AG08396 (cell line): ENCODE measurements at places on chromosomes 11 and 22.

GRCh38 chr11:78244546-78245255, 56.0 kb downstream of the USP35 start:
- no peak for DNase-seq

DNA sequence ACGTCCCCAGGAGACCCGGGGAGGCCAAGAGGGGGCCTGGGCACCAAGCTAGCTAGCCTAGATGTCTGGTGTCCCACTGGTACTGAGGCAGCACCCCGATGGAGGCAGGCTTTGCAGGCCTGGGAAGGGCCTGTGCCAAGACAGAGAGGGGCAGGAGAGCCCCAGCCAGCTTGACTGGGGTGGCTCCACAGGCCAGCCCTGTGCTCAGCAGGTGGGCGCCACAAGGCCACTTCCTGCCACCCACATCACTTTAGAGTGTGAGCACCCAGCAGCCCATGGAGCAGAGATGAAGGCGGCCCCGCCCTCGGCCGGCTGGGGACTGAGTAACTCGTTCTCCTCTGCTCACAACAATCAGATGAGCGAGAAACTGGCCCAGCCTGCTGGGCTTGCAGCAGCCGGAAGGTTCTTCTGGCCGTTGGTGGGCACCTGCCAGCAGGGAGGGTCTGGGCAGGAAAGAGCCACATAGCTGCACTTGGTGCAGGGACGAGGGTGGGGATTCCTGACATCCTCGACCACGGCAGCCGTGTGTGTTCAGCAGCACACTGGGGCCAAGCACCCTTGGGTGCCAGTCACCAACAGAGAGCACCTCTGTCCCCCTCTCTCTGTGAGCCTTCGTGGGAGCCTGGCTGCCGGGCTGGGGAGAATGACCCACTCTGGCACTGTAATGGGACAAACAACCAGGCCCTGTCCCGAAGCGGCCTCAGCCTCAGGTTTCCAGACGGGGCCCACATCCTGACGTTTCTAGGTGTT, 7.6 kb downstream of the OSBPL5 start:
- DNase-seq = no peak

- no peak for DNase-seq
These were observed 11.3 kb downstream of the IL17RA start for GRCh38 chr22:17096071-17096470.

DNA sequence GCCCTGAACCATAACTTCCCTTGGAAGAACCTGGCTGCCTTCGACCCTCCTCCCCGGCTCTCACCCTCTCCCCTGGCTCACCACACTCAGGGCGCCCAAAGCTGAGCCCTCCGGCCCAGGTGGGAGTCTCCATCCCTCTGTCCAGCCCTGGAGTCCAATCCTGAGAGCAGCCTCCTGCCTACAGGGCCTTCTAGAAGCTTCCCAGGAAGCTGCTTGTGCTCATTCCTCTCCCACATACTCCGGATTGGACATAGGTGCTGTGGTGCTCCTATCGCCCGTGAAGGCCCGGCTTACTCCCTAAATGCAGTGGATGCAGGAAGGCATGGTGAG, 1332.0 kb downstream of the BRD1 start:
- DNase-seq = no peak

GRCh38 chr22:23035557-23036277, 34.6 kb upstream of the GNAZ start:
- no peak for DNase-seq

GRCh38 chr11:9616042-9616675, 42.7 kb downstream of the WEE1 start:
- no peak for DNase-seq

DNA sequence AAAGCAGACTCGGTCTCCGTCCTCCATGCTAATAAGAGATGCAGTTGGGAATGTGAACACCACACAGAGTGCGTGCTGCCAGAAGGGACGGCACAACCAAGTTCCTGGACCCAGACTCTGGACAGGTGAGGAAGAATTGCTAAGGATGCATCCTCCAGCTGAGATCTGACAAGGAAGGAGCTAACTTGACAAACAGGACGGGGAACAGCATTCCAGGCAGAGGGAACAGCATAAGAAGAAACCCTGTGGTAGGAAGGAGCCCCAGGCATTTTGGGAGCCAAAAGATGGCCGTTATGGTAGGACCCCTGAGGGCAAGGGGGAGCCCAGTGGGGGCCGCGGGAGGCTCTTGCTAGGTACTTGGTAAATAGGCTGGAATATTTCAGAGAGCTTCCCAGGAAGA, 6.0 kb downstream of the OSM start:
- no peak for DNase-seq

DNA sequence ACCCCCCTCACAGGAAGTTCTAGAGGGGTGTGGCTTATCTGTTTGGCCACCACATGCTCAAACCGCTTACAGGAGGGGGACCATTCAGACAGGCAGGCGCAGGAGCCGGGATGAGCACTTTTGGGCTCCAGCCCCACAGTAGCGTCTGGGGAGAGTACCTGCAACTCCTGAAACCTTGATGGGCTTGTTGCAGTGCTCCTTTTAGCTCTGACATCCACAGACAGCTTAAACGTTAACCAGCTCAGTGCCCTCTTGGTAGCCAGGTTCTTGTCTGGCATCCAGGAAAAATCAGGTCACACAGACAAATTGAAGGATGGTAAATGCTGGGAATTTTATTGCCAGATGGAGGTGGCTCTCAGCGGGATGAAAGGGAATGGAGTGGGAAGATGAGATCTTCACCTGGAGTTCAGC, 326.3 kb downstream of the ETS1 start:
- DNase-seq = no peak

GRCh38 chr22:28882878-28883656, at the start of gene ZNRF3:
Gene ZNRF3 (plus strand): TSS chr22:28883572. CDS start chr22:28883767, 195 bp downstream.
- peak; percentile 98 for DNase-seq

DNA sequence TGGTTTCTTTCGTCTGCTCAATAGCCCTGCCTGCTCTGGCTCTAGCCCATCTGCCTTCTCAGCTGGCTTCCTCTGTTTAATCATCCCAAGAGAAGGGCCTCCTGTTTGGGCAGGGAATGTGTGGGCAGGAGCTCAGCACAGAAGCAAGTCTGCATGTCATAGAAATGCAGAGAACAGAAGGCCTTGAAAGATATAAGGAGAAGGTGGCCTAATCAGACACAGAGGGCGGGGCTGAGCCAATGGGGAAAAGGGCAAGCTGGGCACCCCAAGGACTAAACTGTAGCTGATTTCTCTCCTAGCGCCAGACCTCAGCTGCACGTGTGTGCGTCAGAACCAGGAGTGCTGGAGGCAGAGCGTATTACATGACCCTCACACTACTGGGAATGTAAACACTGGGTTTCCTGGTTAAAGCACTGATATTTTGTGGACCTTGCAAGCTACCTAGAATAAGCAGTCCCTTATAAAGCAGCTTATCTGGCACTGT, 7.6 kb upstream of the CCKBR start:
- no peak for DNase-seq

- DNase-seq = no peak
These were observed 34.9 kb downstream of the JRKL start for GRCh38 chr11:96424693-96425092.

DNA sequence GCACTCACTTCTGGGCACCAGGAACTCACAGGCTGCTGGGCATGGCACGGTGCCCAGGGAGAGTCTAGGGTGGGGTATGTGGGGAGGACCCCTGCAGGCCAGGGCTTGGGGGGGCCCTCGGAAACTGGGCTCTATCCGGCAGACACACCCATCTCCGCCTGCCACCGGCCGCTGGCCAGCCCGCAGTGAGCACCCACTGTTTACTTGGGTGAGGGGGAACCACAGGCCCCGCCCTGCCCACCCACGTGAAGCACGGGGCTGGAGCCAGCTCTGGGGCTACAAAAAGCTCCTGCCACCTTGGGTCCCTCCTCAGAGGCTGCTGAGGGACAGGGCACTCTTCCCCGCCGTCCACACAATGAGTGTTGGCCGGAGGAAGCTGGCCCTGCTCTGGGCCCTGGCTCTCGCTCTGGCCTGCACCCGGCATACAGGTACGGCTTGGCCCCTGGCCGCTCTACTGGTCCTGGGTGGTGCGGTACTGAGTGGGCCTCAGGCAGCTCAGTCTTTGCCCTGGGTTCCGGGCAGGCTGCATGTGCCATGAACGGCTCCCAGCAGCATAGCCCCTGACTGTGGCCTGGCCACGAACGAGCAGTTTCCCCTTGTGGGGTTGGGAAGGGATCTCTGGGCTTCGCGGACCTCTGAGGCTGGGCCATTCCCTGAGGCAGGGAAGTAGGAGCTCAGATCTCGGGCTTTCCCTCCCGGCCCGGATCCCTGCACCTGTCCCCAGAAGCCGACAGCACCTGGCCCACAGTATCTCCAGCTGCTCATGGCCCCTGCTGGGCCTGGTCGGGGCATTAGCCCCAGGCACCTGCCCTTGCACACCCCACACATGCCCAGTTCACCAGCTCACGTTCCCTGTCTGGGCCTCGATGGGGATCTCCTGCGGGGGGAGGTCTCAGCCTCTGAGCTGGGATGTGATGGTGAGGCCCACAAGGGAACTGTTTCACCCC, at the start of gene MUC5AC:
MUC5AC (plus strand) TSS at position 309 of the 947 bp plus-strand sequence; CDS start at position 356, 47 bp downstream.
- no peak for DNase-seq

- DNase-seq = no peak
These were observed 35.9 kb downstream of the MMP27 start for GRCh38 chr11:102669664-102670063.

- no peak for DNase-seq
These were observed 1.5 kb downstream of the OR51B4 start for GRCh38 chr11:5300251-5300650.

DNA sequence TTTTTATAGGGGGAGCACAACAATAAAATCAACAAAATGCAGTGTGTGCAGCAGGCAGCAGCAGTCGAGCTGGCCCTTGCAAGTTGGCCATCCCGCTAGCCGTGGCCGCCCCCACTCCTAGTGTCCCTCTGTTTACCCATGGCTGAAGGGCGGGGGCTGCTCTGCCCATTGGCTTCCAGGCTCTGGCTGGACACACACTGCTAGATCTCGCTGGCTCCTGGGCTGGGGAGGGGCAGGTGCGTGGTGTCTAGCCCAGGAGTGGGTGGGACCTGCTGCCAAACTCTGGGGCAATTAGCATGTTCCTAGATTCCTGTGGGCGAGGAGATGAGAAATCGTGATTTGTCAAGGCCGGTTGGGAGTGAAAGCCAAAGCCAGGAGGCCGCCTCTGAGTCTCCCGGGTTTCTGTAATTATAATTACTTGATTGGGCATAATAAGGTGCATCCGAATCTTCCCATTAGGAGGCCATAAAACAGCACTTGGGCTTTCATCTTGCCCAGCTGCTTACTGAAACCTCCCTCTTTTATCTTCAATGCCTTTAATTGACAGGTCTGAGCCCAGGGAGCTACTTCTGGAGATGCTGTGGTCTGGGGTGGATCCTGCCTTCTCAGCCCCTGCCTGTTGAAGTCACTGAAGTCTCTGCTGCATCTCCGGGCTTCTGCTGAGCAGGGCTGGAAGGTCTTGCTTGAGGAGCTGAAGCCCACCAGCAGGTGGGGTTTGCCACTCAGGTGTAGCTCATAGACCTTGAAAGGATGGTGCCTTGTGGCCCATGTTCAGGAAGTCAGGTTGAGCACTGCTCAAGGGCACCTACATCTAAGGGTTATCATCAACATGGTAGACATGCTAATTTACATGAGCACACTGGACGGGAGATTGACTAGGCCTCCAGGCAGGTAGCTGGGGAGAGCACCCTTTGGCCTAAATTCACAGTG, 44.5 kb upstream of the DKK3 start:
- DNase-seq = no peak

DNA sequence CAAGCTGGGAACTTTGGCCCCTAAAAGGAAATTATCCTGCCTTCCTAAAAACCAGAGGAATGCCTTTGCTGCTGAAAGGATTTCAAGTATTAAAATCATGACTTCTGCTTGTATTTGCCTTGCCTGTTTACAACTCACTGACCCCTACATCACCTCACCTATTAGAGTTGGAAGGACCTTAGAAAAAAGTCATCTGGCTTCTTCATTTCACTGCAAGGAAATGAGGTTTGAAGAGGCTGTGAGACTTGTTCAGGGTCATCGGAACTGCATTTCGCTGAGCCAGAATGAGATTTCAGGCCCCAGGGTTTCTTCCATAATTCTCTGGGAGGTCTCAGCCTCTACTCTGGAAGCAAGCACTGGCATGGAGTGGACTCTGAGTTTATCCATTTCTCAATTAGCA, 304.1 kb downstream of the BUD13 start:
- DNase-seq = no peak

DNA sequence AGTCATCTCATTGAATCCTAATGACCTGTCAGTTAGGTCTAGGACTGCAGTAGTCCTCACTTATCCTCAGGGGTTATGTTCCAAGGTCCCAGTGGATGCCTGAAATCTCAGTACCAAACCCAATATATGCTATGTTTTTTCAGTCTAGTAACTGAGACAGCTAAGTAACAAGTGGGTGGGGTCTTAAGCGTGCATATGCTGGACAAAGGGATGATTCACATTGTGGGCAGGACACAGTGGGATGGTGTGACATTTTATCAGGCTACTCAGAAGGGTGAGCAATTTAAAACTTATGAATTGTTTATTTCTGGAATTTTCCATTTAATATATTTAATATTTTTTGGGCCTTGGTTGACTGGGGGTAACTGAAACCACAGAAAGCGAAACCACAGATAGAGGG, 29.0 kb downstream of the DDX10 start:
- peak; percentile 27 for DNase-seq

GRCh38 chr11:116864531-116864930, 27.1 kb upstream of the APOA1 start:
- no peak for DNase-seq

DNA sequence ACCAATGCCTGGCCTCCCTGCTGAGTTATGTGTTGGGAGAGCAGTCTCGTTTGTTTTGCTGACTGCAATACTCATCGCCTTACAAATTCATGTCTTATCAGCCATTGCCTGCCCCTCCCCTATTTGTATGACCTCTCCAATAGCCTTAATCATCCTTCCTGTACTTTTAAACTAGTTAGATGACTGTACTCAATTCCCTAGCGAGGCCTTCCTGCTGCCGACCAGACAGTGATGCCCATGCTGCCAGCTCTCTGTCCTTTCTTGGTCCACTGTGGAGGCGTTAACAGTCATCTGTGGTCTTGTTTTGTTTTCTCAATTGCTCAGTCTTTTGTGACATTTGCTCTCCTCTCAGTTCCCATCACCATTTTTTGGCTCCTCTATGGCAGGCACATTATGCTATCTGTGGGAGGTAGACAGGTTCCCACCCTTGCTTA, 20.3 kb upstream of the YPEL1 start:
- peak; percentile 41 for DNase-seq

GRCh38 chr22:30198152-30198825, 48.3 kb downstream of the LIF start:
- no peak for DNase-seq

DNA sequence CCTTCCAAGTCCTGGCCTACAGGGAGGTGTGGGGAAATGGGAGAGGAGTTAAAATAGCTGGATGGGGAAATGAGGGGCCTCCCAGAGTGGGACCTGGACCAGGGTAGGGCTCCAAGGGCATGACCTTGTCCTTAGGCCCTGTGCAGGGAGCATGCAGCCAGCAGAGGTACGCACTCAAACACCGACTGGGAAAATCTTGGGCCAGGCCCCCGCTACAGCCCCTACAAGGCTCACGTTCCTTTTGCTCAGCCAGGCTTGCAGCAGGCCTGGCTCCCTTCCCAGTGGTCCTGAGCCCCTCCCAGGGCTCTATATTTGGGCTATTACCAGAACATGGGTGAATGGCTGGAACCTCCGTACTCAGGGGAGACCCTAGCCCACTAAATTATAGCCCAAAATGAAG, 31.3 kb downstream of the LMO1 start:
- no peak for DNase-seq

GRCh38 chr11:6334806-6335205, 14.5 kb upstream of the CAVIN3 start:
- DNase-seq = no peak

- no peak for DNase-seq
These were observed 1194.9 kb downstream of the BRD1 start for GRCh38 chr22:48632646-48633246.
